ENCODE measurements at places on chromosomes 16 and 17. TPM values are rescaled to one million over a fixed set of nuclear protein-coding genes. Genes with fewer than 3 reads are reported as not detected.

CD300LB gene
- not detected for total RNA-seq

CRAMP1 gene
- total RNA-seq, result 15.7 TPM

TSR1 gene
- total RNA-seq, result 51.1 TPM

ARL6IP1 gene
- total RNA-seq, result 114 TPM

PIPOX gene
- total RNA-seq, result 2.5 TPM

TACO1 gene
- 27.6 TPM for total RNA-seq

RNF112 gene
- 0.31 TPM for total RNA-seq

CDH11 gene
- not detected for total RNA-seq

RPAIN gene
- 64.7 TPM for total RNA-seq

METTL2A gene
- 24.6 TPM for total RNA-seq

FBXW10 gene
- 0.10 TPM for total RNA-seq

SLC22A31 gene
- 0.64 TPM for total RNA-seq

PRAC2 gene
- not detected for total RNA-seq

SHCBP1 gene
- total RNA-seq, result 41.8 TPM

ACD gene
- total RNA-seq, result 49.2 TPM

TBC1D3G gene
- not detected for total RNA-seq

SMIM36 gene
- total RNA-seq, result not detected

EFCAB5 gene
- 0.35 TPM for total RNA-seq

CDH15 gene
- total RNA-seq, result not detected

IL17C gene
- total RNA-seq, result not detected

TBC1D3E gene
- not detected for total RNA-seq

NOG gene
- 2.6 TPM for total RNA-seq

BCL6B gene
- 0.62 TPM for total RNA-seq

FOXN1 gene
- total RNA-seq, result not detected

P2RX5 gene
- 45.2 TPM for total RNA-seq

SLFN12L gene
- 25.2 TPM for total RNA-seq

NOMO2 gene
- 72.9 TPM for total RNA-seq

CEP112 gene
- total RNA-seq, result 0.95 TPM

GPR179 gene
- total RNA-seq, result 0.02 TPM

CEMP1 gene
- total RNA-seq, result 0.17 TPM

ATP1B2 gene
- total RNA-seq, result 0.14 TPM

C1QTNF1 gene
- 0.32 TPM for total RNA-seq

MAF gene
- total RNA-seq, result 6.6 TPM

ZP2 gene
- total RNA-seq, result not detected

ARHGDIG gene
- total RNA-seq, result not detected

FBXO31 gene
- total RNA-seq, result 26.4 TPM

KAT7 gene
- total RNA-seq, result 83.9 TPM

PABPN1L gene
- total RNA-seq, result not detected

TMEM88 gene
- 1.5 TPM for total RNA-seq

LRRC46 gene
- 0.31 TPM for total RNA-seq

RNF43 gene
- total RNA-seq, result 0.38 TPM

Data from activated naive CD4-positive, alpha-beta T cell treated with anti-CD3 and anti-CD28 coated beads for 36 hours (primary cell).